ENCODE measurements at places on chromosomes 3 and 15. TPM values are rescaled to one million over a fixed set of nuclear protein-coding genes. Genes with fewer than 3 reads are reported as not detected.
A peak's percentile ranks its signal among the peaks of the same experiment; 100 is the strongest.

DNA sequence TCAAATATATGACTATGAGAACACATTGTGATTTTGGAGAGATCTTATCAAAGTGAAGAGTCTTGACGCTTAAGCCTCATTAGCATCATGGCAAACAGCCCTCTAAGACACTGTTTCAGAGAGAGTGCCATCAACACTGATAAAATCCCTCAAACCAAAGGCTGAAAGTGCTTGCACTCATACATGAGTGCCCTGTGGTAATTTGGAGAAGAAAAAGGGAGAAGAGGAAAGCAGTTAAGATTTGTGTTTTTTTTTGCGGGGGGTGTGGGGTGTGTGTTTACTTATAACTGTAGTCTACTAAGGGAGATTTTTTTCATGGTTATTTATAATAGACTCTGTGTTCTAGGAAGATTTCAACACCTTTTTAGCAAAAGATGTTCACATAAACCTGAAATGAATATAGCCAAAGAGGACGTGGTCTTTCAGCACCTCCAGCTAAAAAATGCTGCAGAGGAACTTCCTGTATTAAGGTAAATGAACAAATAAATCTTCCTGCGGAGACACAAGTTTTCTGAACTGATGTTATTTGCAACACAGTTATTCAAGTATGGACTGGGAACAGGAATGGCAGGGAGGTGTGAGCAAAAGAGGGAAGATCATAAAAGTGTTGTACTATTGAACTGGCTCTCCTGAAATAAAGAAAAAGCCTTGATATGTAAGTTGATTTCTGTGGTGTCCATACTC, 81.9 kb upstream of the TGFBR2 start:
- no peak for DNase-seq

GRCh38 chr15:79948095-79948695, 22.8 kb downstream of the BCL2A1 start:
- DNase-seq = no peak

- no peak for DNase-seq
Observed at GRCh38 chr15:29131840-29132420, 137.7 kb downstream of the NSMCE3 start.

- no peak for DNase-seq
Observed at GRCh38 chr3:187406927-187407326, 38.7 kb downstream of the RTP4 start.

GRCh38 chr15:33029109-33029652, 165.3 kb downstream of the FMN1 start:
- peak; percentile 25 for DNase-seq

DNA sequence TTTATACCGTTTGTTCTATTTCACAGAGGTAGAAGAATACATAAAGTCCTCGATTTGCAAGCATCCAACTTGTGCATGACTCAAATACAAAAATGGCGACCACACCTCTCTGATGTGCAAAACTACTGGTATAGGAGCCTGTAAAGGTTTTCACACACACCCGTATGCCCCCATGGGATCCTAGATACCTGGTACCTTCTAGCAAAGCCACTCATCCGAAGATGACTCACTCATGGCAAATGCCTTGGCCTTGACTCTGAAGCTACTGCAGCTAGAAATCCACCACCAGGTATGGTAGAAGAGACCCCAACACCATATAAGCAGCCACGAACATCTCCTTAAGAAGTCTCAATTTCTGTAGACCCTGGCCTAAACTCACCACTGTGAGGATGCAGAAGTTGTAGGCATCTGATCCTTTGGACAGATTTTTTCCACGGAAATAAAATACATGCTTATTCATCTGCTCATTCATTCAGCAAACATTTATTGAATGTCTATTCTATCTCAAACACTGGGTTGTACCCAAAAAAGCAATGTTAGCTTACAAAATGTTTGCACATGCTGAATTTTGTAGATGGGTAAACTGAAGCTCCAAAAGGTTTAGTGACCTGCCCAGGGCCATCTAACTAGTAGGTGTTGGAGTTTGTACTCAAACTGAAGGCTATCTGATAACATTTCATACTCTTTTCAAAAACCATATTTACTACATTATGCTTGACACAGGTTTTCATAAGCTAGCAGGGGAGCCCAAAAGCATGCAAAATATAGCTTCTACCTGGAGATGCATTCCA, 158.8 kb downstream of the RORA start:
- DNase-seq = no peak

DNA sequence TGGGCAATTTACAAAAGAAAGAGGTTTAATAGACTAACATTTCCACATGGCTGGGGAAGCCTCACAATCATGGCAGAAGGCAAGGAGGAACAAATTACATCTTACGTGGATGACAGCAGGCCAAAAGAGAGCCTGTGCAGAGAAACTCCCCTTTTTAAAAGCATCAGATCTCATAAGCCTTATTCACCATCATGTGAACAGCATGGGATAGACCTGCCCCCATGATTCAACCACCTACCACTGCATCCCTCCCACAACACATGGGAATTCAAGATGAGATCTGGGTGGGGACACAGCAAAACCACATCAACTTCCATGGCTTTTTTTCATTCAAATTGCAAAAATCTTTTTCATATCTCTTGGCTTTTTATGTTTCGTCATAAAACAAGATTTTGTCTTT, 67.6 kb upstream of the GADL1 start:
- no peak for DNase-seq

- DNase-seq = no peak
Observed at GRCh38 chr3:20078194-20078714, 38.0 kb downstream of the KAT2B start.

DNA sequence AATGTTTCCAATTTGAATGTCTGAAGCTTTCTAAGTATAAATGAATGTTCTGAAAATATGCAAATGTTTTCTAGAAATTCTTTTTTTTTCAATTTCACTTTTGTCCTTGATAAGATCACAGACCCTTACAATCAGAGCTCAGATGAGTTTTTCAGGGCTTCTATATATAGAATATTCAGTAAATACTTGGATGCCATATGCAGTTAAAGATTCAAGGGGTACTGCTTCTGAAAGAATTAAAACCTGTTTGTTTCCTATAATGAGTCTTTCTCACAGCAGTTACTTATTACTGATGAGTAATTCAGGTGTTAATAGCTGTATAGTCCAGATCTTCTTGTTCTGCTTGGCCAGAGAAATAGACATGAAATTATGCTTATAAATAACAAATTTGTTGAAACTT, 812.6 kb downstream of the ZPLD1 start:
- no peak for DNase-seq

- no peak for DNase-seq
Observed at GRCh38 chr3:5093731-5094130, 28.4 kb upstream of the ARL8B start.

- DNase-seq = no peak
Observed at GRCh38 chr15:95584088-95584487, 746.4 kb upstream of the NR2F2 start.

GRCh38 chr3:122515870-122516269, 1.1 kb upstream of the KPNA1 start:
- no peak for DNase-seq

DNA sequence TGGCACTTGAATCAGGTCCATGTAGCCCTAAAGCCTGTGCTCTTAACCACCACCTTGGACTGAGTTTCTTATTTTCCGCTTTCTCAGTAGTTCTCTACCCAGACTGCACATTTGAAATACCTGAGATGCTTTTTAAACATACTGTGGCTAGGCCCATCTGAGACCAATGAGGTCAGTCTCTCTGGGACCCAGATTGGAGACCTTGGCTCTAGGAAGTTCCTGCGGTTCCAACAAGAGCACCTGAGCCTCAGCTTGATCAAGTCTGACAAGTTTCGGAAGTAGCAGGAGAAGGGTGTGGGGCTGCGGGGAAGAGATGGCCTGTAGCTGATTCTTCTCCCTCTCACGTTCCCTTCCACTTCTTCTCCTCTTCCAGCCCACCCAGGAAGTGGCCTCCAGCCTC, 11.5 kb upstream of the TSEN2 start:
- no peak for DNase-seq

- peak; percentile 66 for DNase-seq
Observed at GRCh38 chr3:167380004-167380689, at the start of gene ZBBX. Gene ZBBX, minus strand, starts transcription at chr3:167380297. Its CDS starts 7,396 bp downstream, at chr3:167372901.

DNA sequence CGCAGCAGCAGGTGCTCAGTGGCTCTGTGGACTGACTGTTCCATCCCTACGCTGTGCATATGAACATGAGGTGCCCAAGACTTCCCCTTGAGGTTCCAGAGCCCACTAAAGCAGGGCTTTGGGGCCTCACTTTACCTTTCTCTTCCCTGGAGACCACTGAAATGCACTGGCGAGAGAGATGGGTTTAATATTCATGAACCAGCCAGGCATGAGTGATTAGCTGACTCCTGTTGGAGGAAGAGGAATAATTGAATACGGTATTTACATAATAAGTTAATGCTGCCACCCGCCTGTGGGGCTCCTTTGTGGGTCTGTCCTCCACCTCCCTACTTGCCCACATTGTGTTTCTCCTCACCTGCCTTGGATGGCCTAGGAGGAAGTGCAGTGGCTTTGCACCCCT, 263.4 kb downstream of the TLE3 start:
- no peak for DNase-seq

DNA sequence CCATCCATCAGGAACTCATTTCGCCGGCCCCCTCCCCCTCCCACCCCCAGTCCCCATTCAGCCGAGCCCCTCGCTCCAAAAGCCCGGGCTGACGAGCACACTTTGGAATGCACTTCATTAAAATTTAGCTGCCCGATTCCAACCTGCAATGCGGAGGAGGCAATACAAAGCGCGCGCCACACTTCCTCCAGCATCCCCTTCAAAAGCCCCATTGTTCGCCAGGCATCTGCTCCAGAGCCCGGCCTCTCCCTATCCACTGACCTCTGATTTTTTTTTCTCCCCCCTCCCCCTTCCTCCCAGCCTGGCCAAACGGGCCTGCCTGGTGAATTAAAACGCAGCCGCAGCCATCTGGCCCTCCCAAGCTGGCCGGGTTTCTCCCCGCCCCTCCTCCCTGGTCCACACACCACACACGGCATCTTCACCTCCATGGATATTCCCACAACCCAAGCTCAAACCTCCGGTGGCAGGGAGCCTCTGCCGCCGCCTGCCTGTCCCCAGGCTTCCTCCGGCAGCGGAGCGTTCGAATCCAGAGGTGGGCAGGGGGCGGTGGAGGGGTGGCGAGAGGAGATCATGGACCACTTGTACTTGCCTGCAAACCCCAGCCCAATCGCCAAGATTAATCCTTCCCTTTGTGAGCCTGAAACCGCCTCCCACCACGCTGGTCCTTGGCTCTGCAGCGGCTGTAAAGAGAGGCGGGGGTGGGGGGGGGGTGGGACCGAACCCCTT, 441.3 kb downstream of the MAGI1 start:
- no peak for DNase-seq

FAM107A gene
- 27.5 TPM for total RNA-seq

CD200R1L gene
- total RNA-seq = not detected

MED12L gene
- total RNA-seq = 1.2 TPM

ZNF80 gene
- total RNA-seq = 0.09 TPM

CD96 gene
- total RNA-seq = not detected

PRR20G gene
- total RNA-seq = not detected

ATP13A5 gene
- total RNA-seq = not detected

ECE2 gene
- not detected for total RNA-seq

SLC4A7 gene
- 7.5 TPM for total RNA-seq

Data from gastrocnemius medialis (tissue), 4 donors.